SK-N-SH (cell line): ENCODE measurements at places on chromosomes 7 and 10.

GRCh38 chr7:2529161-2530070, 9.8 kb downstream of the LFNG start:
- H3K4me1 ChIP-seq = peaks cover 40% of the 10 kb centered on the region; the same call in 1 of the 2 replicates
- peaks cover 6% of the 10 kb centered on the region; the same call in 1 of the 2 replicates for H3K36me3 ChIP-seq
- H3K27ac ChIP-seq = peak overlapping the region; percentile 43; the same call in 1 of the 2 replicates
- H3K27me3 ChIP-seq = no peaks in the 10 kb centered on the region

- H3K36me3 ChIP-seq = no peaks in the 10 kb centered on the region
- no peaks in the 10 kb centered on the region for H3K27me3 ChIP-seq
- no peak for DNase-seq
- no peak overlapping the region for H3K4me3 ChIP-seq
- no peak overlapping the region for H3K27ac ChIP-seq
These were observed 33.3 kb downstream of the FOXK1 start for GRCh38 chr7:4715410-4715776.

DNA sequence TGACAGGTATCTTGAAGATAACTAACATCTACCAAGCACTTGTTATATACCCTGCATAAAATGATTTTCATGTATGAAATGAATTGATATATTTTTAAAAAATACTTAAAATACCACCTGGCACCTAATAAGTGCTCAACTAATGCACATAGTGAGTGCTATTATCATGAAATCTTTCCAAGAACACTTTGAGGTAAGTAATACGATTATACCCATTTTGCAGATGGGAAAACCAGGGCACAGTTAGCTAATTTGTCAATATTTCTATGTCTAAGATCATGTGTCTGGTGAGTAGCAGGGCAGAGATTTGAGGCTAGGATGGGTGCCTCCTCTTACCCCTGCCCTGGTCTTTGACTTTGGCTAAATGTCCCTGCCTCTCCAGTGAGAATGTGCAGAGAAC, 6.1 kb downstream of the DMBT1 start:
- no peaks in the 10 kb centered on the region for H3K36me3 ChIP-seq
- no peaks in the 10 kb centered on the region for H3K4me1 ChIP-seq
- 0 out of 2 replicates have a peak, but pooled peaks cover 4% of the 10 kb centered on the region for H3K27me3 ChIP-seq
- no peak overlapping the region for H3K27ac ChIP-seq
- DNase-seq = no peak

GRCh38 chr10:101831169-101831811, 12.3 kb downstream of the KCNIP2 start:
- no peaks in the 10 kb centered on the region for H3K27me3 ChIP-seq
- no peaks in the 10 kb centered on the region for H3K36me3 ChIP-seq
- peaks cover 14% of the 10 kb centered on the region; the same call in 1 of the 2 replicates for H3K4me1 ChIP-seq
- peak overlapping the region; percentile 49 for H3K4me3 ChIP-seq
- peak overlapping the region; percentile 41; the same call in 1 of the 2 replicates for H3K27ac ChIP-seq
- no peak for DNase-seq

GRCh38 chr7:4076701-4077294, 605.3 kb upstream of the FOXK1 start:
- H3K4me3 ChIP-seq = no peak overlapping the region
- H3K27me3 ChIP-seq = no peaks in the 10 kb centered on the region
- H3K27ac ChIP-seq = no peak overlapping the region
- no peaks in the 10 kb centered on the region for H3K4me1 ChIP-seq
- no peaks in the 10 kb centered on the region for H3K36me3 ChIP-seq
- DNase-seq = no peak

- H3K27ac ChIP-seq = no peak overlapping the region
- H3K4me3 ChIP-seq = no peak overlapping the region
- no peaks in the 10 kb centered on the region; the same call in 1 of the 2 replicates for H3K36me3 ChIP-seq
- no peaks in the 10 kb centered on the region for H3K4me1 ChIP-seq
These were observed 53.0 kb upstream of the GTF2I start for GRCh38 chr7:74604326-74605020.

DNA sequence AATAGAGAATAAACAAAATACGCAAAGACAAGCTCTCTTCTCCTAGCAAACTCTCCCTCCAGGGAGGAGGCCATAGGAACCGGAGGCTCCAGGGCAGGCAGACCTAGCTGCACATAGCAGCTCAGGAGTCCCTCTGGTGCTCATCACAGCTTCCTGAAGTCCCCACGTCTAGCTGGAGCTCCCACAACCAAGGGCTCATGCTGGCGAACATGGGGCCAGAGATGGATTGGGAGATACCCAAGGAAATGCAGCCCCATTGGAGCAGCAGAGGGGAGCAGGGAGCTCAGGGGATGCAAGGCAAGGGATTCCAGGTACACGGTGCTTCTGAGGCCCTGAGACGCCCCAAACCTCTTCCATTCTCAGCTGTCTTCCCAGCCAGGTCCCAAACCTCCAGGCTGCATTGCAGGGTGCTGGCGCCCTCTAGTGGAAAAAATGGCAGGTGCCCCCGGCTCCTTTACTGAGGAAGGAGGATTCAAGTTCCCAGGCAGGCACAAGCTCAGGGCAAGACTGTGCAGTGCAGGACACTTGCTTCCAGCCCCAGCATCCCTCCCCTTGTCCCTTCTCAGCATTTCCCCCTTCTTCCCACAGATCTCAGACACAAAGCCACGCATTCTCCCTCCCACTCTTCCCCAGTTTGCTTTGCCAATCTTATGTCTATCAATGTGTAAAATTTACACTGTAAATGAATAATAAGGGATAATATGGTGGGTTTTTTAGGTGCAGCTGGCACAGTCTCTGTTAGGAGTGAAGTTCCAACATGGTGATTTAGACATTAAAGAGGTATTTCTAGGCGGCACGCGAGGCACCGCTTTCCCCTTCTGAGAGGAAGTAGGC, 46.2 kb downstream of the GPAM start:
- H3K27me3 ChIP-seq = no peaks in the 10 kb centered on the region
- peak; percentile 80 for DNase-seq
- H3K4me3 ChIP-seq = no peak overlapping the region
- no peaks in the 10 kb centered on the region for H3K36me3 ChIP-seq
- no peak overlapping the region for H3K27ac ChIP-seq
- peaks cover 7% of the 10 kb centered on the region; the same call in 1 of the 2 replicates for H3K4me1 ChIP-seq

DNA sequence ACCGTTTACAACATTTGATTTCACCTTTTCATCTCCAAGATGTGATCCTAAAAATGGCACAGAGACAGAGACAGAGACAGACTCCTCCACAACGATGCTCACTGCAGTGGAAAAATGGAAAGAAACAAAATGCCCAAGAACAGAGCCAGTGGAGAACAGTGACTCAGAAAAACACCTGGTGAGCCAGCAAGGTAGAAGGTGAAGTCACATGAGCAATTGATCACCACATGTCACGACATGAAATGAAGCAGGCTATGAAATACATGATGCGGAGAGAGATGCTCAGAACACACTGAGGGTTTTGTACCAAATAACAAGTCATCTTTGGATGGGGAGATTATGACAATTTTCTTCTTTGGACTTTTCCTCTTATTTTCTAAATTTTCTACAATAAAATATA, 3.5 kb downstream of the MSMB start:
- H3K4me1 ChIP-seq = no peaks in the 10 kb centered on the region
- no peak overlapping the region for H3K4me3 ChIP-seq
- H3K27ac ChIP-seq = no peak overlapping the region
- no peaks in the 10 kb centered on the region for H3K36me3 ChIP-seq
- no peaks in the 10 kb centered on the region; the same call in 1 of the 2 replicates for H3K27me3 ChIP-seq

DNA sequence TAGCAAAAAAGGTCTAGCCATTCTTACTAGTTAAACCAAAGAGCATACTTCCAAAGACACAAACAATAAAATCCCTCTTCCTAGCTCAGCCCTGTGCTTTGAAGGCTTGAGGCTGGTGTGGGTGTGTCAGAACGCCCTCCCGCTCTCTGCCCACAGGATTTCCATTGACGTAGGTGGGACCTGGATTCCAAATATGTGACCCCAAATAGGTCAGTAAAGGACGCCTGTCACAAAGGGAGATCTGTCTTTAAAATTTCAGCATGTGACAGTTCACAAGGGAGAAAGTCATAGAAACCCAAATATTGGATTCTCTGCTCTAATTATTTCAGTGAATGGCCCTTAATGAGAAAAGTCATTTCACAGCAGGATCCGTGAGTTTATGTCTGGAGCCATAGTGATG, 39.9 kb upstream of the LYZL1 start:
- no peaks in the 10 kb centered on the region for H3K36me3 ChIP-seq
- peaks cover 6% of the 10 kb centered on the region; the same call in 1 of the 2 replicates for H3K4me1 ChIP-seq
- 0 out of 2 replicates have a peak overlapping the region, but pooled peaks have one; percentile 3 for H3K27ac ChIP-seq
- H3K27me3 ChIP-seq = peaks cover 4% of the 10 kb centered on the region; the same call in 1 of the 2 replicates
- H3K4me3 ChIP-seq = no peak overlapping the region

- H3K27me3 ChIP-seq = no peaks in the 10 kb centered on the region
- no peak overlapping the region for H3K4me3 ChIP-seq
- no peak for DNase-seq
- no peaks in the 10 kb centered on the region for H3K4me1 ChIP-seq
These were observed 35.1 kb downstream of the LANCL2 start for GRCh38 chr7:55400191-55400590.

DNA sequence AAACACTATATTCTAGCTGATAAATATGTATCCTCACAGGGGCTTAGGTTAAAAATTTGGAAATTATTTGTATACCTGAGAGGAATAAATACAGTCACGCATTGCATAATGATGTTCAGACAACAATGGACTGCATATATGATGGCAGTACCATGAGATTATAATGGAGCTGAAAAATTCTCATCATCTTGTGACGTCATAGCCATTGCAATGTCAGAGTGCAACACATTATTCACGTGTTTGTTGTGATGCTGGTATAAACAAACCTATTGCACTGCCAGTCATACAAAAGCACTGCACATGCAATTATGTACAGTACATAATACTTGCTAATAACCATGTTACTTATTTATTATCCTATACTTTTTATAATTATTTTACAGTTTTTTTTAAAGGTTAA, 31.4 kb downstream of the STEAP1B start:
- peaks cover 36% of the 10 kb centered on the region for H3K36me3 ChIP-seq
- no peak for DNase-seq
- no peaks in the 10 kb centered on the region for H3K4me1 ChIP-seq
- H3K4me3 ChIP-seq = no peak overlapping the region

DNA sequence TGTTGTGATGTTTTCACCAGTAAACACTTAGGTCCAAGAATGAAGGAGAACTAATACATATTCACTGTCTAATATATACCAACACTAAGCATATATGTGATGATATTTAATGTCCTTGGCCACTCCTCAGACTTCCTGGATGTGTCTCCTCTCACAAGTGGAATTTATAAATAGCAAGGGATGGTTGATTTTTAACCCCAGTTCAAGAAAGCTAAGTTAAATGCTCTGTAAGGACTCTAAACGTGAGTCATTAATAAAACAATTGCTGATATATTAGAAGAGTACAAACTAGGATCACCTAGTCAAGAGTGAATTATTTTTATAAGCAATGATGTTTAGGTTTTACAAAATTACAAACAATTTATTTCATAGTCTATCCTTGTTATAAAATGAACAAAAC, 355.9 kb upstream of the TMEM229A start:
- no peak for DNase-seq
- H3K4me3 ChIP-seq = no peak overlapping the region
- no peaks in the 10 kb centered on the region for H3K4me1 ChIP-seq
- H3K36me3 ChIP-seq = no peaks in the 10 kb centered on the region
- H3K27ac ChIP-seq = no peak overlapping the region
- H3K27me3 ChIP-seq = no peaks in the 10 kb centered on the region

DNA sequence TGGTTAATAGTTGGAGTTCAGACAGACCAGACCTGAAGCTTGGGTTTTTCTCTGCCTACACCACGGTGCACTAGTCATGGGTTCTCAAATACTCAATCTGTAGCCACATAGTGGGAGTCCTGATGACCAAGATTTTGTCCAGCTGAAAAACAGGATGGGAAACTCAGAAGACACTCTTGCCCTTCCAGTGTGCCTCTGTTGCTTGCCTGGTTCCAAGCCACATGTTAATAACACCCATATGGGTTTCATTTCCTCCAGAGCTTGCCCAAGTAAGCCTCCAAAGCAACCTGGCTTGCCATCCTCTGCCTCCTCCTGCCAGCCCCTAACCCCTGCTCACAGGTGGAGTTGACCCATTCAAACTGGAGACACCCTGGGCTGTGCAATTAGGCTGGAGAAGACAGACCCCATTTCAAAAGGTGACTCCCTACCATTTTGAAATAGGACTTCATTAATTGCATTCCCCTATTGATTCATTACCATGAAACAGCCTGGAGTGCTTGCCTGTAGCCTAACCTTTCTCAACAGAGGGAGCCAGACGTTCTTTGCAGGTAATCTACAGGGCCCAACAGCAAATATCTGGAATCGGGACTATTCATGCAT, 108.0 kb upstream of the HABP2 start:
- H3K4me1 ChIP-seq = no peaks in the 10 kb centered on the region
- no peak overlapping the region for H3K4me3 ChIP-seq
- H3K27me3 ChIP-seq = no peaks in the 10 kb centered on the region; the same call in 1 of the 2 replicates
- H3K27ac ChIP-seq = no peak overlapping the region
- DNase-seq = no peak

DNA sequence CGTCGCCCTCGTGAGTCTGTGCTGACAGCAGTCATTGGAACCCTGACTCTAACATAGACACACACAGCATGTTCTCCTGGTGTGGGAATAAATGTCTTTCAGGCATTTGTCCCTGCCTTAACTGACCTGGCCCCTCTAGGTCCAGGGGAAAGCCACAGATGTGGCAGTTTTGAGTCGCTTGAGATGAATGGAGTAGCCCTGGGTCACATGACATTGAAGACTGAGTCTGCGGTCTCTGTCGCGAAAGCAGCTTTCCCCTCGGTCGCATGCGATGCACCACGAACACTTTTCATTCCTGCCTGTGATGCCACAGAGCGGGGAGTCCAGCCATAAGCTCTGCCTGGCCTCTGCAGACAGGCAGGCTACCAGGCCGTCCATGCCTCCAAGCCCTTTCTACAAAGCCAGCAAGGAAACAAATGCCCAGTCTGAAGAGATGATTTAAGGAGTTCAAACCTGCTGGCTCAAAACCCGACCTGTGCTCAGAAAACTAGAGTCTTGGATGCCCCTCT, 172.3 kb downstream of the WDR37 start:
- H3K4me1 ChIP-seq = no peaks in the 10 kb centered on the region
- no peak overlapping the region for H3K27ac ChIP-seq
- no peaks in the 10 kb centered on the region for H3K36me3 ChIP-seq
- no peak for DNase-seq
- H3K27me3 ChIP-seq = no peaks in the 10 kb centered on the region
- H3K4me3 ChIP-seq = no peak overlapping the region
